T follicular helper cell (primary cell): ENCODE measurements at places on chromosomes 7 and 10.

DNA sequence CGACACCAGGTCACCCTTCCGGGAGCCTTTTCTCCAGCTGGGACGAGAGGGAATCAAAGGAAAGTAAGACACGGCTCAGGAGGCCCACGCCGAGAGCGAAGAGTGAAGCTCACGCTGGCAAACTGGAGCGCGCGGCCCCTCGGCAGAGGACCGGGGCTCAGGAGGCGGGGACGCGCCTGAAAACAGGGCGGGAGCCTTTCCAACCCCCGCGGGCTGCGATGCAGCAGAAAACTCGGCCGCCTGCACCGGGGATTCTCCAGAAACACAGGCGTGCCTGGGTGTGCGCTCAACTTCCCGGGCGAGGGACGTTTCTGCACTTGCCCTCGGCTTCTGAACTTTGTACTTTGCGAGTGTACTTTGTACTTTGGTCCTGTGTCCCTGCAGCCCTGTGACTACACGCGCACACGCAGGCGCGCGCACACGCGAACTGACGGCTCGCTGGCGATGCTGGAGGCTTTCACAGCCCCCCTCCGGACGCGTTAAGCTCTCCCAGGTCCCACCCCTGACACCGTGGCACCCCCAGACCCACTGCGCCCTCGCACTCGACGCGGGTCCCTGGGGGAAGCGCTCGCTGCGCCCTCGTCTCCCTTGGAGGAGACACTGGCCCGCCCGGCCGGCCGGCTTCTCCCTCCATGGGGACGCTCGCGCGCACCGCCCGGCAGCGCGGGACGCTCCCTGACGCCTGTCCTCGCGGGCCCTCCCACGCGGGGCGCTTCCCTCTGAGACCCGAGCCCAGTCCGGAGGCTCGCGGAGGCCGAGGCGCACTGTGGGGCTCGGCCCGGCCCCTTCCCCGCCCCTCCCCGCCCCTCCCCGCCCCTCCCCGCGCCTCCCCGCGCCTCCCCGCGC, 588 bp upstream of the PAOX start:
- DNase-seq: peak; percentile 41

- no peak for DNase-seq
Measured at GRCh38 chr10:97015240-97015639, 170.5 kb downstream of the SLIT1 start.

DNA sequence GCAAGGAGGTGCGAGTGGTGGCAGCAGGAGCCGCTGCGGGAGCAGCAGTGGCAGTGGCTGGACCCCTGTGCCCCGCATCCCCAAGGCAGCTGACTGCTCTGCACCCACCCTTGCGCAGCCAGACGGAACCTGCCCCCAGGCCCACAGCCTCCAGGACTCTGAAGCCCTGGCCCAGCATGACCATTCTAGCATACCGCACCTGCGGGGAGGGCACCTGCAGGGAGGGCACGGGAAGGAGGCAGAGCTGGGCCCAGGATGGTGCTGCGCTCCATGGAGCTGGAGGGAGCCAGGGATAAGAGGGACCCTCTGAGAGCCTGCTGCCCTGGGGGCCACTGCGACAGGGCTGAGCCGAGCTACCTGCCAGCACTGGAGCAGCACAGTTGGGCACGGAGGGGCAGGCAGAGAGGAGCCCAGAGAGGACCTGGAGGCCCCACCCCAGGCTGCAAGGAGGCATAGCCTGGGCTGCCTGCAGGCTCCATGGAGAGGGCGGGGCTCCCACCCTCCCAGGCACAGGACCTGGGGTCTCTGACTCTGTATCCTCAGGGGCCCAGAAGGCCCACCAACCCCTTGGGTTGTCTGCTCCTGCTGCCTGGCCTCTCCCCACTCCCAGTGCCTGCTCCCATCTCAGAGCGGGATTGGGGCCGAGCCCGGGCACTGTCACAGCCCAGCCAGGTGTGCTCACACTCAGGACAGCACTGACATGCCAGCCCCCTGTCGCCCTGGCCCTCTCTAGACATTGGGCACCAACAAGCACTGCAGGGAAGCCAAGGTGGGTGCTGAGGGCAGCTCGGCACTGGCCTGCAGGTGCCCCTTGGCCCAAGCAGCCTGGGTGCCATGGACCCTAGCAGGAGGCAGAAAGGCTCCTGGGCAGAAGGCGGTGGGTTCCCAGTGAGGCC, 87.6 kb downstream of the HTR7 start:
- DNase-seq: no peak

- no peak for DNase-seq
Measured at GRCh38 chr10:44427037-44427436, 42.1 kb upstream of the CXCL12 start.

- DNase-seq: no peak
Measured at GRCh38 chr10:100223879-100224278, 5.5 kb downstream of the CHUK start.

GRCh38 chr7:53315981-53316380, 280.5 kb downstream of the POM121L12 start:
- DNase-seq: no peak

DNA sequence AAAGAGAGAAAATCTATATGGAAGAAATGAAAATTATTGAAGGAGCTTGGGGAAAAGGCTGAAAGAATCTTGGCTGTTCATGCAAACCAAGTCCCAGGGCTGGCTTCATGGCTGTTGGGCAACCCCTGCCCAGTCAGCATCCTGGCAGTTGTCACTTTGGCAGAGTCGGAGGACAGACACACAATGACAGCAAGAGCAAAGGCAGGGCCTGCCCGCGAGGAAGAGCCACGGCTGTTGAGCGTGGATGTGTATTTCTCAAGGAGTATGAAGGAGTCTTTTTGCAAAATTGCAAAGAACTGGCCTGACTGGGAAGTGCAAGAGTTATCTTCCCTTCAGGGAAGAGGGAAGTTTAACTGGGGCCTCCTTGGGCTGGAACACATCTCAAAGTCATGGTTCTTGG, 11.7 kb downstream of the PTPRE start:
- DNase-seq: no peak

- no peak for DNase-seq
Measured at GRCh38 chr7:138970446-138970845, 10.7 kb downstream of the KIAA1549 start.

DNA sequence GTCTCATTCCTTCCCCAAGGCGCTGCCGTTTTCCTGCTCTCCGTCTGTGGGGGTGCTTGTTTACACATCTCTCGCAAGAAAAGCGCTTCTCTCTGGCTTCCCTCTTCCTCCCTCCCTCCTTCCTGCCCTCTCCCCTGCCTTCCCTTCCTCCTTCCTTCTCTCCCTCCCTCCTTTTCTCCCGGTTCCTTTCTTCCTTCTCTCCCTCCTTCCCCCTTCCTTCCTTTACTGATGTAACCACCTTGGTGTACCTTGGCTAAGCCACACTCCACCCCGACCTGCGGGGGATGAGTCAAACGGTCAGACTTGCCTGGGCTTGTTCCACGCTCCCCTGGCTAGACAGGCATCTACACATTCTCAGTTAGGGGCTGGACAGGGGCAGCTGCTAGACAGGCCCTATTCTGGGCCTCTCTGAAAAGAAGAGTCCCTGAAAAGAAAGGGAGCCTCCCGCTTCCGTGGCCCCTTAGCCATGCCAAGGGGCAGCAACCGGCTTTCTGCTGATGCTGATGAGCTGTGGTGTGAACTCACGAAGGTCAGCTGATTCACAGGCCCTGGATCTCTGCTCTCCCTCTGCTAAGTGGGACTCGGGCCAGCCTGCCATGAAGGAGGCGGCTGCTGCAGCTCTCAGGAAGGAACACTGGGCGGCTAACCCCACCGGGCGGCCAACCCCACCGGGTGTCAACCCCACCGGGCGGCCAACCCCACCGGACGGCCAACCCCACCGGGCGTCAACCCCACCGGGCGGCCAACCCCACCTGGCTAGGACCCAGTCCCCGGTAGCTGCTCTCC, 216.8 kb downstream of the TCERG1L start:
- DNase-seq: no peak

- no peak for DNase-seq
Measured at GRCh38 chr10:113180401-113181154, 230.5 kb downstream of the TCF7L2 start.

DNA sequence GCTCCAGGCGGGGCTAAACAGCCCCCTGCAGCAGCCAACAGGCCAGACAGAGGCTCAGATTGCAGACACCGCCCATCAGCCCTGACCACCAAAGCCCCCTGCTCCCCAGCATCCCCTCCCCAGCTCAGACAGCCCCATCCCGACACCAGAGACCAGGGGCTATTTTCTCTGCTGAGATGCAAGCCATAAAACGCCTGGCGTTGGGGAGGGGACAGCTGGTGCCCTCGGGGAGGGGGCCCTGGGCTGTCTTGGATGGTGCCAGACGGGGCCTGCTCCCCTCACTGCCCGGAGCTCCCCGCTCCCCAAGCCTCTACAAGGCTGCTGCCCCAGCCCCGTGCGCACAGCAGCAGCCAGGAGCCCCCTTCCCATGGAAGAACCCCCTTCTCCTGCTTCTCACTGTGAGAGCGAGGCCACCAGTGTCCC, 31.8 kb downstream of the GET4 start:
- no peak for DNase-seq

- DNase-seq: no peak
Measured at GRCh38 chr10:122310311-122311050, 39.4 kb downstream of the BTBD16 start.

DNA sequence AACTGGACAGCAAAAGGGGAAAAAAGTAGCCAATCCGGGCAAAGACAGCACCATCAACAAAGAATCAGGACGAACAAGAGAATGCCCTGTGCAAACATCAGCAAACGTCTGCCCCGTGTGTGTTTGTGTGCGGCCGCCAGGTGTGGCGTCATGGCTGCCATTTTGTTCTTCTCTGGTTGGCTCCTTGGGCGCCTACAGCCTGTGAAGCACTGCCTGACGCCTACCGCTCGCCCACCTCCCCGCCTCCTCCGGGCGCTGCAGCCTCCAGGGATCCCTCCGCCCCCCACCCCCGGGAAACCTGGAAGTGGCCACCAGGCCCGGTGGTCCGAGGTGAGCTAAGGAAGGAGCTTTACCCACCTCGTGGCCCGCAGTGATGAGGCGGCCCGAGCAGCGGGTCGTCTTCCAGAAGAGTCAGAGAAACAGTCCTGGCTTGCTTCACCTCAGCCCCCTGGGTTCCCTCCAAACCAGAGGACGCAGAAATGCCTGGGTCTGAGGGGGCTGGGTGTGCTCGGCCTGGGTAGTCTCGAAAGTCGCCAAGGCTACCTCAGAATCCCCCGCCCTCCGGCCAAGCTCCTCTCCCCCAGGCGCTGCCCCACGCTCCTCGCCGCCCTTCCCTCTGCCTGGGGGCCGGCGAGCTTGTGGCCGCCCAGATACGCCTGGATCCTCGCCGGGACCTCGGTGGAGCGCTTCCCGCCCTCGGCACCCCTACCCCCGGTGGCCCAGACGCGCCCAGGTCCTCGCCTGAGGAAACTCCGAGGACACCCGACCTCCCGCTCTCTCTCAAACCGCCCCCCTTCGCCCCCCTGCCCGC, 61.8 kb upstream of the IL6 start:
- no peak for DNase-seq

- no peak for DNase-seq
Measured at GRCh38 chr7:2157473-2158279, 75.1 kb downstream of the MAD1L1 start.

- no peak for DNase-seq
Measured at GRCh38 chr7:42902331-42902730, 9.5 kb downstream of the C7orf25 start.

GRCh38 chr7:81111358-81111757, 192.5 kb upstream of the SEMA3C start:
- no peak for DNase-seq
